ENCODE measurements at places on chromosomes 2 and 18. TPM values are rescaled to one million over a fixed set of nuclear protein-coding genes. Genes with fewer than 3 reads are reported as not detected.

The STK17B gene
- 54.0 TPM for total RNA-seq

The BIRC6 gene
- total RNA-seq, result 88.3 TPM

The EGR4 gene
- total RNA-seq, result not detected

The ALPI gene
- not detected for total RNA-seq

The HNMT gene
- total RNA-seq, result 99.3 TPM

The IL1A gene
- 2.1 TPM for total RNA-seq

The ERICH2 gene
- total RNA-seq, result 8.5 TPM

The NETO1 gene
- total RNA-seq, result not detected

DNA sequence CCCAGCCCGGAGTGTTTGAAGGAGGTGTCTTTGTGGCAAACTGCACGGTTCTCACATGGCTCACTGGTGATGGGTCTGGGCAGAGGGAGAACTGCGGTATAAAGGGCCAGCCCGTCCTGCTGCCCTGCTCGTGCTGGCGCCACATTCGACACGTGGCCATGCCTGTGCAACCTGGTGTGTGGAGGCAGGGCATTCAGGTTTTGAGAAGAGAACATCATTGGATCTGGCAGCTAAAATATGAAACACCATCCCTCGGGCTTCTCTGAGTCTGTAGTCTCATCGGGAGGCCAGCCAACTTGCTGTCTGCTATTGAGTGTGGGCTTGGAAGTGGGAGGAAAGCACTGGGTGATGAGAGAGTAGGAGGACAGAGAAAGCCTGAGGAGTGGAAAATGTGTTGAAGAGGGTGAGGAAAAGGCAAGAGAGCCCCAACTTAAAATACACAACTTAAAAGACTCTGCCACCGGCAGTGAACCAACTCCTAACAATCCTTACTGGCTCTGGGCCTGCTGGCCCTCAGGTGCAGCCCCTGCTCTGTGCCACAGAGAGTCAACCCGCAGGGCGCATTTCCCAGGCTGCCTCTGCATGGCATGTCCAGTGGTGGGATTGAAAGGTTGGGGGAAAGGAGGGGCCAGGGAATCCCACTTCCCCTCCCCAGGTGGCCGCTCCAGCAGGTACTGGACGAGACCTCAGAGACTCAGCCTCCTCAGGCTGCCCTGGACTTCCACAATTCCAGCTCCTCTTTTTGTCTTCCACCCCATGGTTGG is 112.7 kb upstream of the DLX2 start:
- no peak for DNase-seq

DNA sequence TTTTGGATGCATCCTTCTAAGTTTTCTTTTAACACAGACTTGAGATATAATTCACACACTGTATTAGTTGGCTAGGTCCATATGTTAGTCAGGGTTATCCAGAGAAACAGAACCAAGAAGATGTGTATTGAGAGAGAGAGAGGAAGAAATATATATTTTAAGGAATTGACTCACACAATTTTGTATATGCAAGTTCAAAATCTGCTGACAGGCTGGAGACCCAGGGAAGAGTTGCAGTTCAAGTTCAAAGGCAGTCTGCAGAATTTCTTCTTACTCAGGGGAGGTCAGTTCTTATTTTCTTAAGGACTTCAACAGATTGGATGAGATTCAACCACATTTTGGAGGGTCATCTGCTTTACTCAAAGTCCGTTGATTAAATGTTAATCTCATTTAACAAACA is 23.0 kb upstream of the MRO start:
- no peak for DNase-seq

DNA sequence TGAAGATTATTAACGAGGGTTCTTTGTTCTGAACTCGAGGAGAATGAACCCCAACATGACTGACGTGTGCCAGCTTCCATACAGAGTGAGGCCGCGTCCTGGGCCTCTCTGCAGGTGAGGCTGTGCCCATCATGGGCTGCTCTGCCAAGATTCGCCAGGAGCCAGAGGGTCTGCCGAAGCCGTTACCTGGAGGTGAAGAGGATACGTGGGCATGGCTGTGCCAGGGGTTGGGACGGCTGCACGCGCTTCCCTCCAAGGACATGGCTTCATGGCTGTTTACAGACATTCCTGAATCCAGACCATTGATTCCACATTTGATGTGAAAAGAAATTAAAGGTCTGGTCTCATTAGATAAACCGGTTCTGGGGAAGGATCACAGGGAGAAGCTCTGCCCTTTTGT is 211.4 kb upstream of the SALL3 start:
- DNase-seq, result no peak

GRCh38 chr18:21341141-21341540 is 99.1 kb downstream of the GREB1L start:
- no peak for DNase-seq

DNA sequence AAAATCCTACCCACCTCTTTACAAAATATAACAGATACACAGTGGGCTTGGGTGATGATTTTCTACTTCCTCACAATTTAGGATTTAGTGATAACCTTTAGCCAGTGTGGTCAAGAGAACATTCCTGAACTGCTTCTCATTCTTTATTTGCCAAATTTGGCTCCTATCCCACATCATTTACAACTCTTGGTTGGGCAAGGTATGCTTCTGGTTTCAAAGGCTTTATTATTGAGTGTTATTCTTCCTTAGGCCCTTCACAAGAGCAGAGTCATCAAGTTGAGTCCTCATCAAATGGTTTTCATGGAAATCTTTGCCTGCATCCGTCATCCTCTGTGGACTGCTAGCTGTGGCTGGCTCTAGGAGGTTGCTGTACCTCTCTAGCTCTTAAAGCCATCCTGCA is 472.0 kb upstream of the ETAA1 start:
- DNase-seq, result no peak

GRCh38 chr2:143146815-143147530 is 17.8 kb downstream of the ARHGAP15 start:
- no peak for DNase-seq

GRCh38 chr2:74540291-74540690 is 10.6 kb downstream of the HTRA2 start:
- no peak for DNase-seq

DNA sequence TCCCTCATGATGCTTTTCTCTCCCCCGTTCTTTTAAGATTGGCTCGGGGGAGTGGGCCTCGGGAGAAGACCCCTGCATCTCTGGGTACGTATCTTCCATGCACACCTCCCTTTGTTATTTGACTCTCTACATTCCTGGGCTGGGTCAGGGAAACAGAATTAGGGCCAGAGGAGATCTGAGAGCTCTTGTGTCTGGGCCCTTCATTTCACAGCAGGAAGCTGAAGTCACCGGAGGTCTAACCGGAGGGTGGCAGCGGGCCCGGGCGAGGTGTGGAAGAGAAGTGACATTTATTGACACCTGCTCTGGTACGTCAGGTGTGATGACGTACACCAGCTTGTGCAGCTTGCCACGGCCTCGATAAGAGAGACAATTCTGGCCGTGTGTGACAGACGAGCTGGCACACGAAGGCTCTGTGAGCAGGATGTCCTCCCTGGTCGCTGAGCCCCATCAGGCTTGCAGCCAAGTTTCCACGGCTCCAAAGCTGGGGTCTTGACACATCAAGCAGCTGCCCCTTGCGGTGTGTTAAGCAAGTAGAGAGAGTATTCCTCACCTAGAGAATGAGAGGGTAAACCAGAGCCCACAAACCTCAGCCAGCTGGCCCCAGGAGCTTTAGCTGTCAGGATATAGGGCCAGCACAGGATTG is 30.4 kb downstream of the TOGARAM2 start:
- DNase-seq, result peak; percentile 78

GRCh38 chr2:224909885-224910573 is 132.2 kb downstream of the DOCK10 start:
- DNase-seq, result peak; percentile 71

- DNase-seq, result no peak
Measured at GRCh38 chr2:27860111-27860510, 30.1 kb downstream of the RBKS start.

- no peak for DNase-seq
Measured at GRCh38 chr2:236570081-236570868, 650 bp downstream of the ACKR3 start.

DNA sequence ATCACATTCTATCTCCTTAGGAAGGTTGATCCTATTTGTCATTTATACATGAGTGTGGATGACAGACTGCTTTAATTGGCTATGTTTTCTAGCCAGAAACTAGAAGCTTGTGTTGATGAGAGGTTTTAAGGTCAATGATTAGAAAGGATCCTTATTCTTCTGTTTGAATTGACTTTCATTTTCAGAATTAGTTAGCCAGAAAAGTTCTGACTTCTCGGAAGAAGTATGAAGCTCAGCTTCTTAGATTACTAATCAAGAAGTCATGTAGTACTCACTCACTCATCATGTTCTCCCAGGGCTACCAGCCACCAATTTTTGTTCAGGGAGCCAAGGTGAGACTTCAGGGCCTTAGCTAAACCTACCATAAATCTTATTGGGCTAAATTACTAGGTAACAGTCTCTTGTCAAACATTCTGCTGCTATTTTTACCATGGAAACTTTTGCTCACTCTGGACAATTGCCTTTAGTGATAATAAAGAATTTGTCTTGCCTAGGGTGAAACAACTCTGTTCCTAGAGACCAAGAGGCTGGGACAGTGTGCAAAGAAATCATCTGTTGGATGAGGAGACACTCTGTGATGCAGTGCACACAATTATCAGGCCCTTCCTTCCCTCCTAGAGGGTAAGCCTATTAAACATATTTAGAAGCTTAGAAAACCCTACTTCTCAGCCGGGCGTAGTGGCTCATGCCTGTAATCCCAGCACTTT is 111.6 kb upstream of the DNMT3A start:
- DNase-seq, result no peak

- DNase-seq, result no peak
Measured at GRCh38 chr2:112582314-112582746, 2.1 kb upstream of the CHCHD5 start.

- DNase-seq, result peak; percentile 59
Measured at GRCh38 chr2:114661971-114662939, 219.8 kb downstream of the DPP10 start.

DNA sequence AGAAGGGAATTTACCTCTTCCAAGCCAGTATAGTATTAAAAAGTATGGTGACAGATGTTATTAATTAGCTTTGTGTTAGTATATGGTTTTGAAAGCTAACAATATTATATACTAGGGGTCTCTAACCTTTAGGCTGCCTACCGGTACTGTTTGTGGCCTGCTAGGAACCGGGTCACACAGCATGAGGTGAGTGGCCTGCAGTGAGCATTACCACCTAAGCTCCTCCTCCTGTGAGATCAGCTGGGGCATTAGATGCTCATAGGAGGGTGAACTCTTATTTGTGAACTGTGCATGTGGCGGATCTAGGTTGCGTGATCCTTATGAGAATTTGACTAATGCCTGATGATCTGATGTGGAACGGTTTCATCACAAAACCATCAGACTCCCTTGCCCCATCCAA is 583.4 kb upstream of the CDH2 start:
- no peak for DNase-seq

- DNase-seq, result no peak
Measured at GRCh38 chr2:232501794-232502390, 14.3 kb upstream of the ECEL1 start.

DNA sequence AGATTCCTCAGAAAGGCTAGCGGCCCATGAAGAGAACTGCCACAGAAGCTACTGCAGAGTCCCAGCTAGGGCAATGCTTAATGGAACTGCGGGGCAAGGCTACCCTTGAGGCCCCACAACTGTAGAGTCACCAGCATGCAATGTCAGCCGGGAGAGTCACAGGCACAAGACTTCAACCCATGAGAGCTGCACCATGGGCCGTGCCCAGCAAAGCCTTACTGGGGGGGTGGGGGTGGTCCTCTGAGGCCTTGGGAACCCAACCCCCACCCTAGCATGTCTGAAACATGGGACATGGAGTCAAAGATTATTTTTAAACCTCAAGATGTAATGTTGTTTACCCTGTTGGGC is 20.2 kb downstream of the DPP4 start:
- no peak for DNase-seq

DNA sequence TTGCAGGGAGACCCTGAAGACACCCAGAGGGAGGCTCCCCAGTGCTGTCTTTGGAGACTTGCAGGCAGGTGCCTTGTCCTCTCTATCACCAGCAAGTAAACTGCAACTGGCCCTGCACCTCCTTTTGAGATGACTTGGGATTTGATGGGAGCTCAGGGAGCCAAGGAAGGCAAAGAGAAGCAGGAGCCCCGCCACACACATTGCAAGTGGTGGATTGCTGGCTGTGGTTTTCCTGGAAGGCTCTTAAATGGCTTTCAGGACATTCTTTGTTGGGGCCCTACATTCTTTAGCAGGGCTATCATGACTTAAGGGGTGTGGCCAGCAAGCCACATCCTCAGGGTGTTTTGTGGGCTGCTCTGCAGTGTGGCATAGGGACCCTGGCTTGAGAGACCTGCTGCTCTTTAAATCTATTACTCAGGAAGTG is 39.9 kb upstream of the CDC42EP3 start:
- peak; percentile 48 for DNase-seq

- DNase-seq, result peak; percentile 76
Measured at GRCh38 chr2:74740741-74741431, 86.8 kb downstream of the SEMA4F start.

DNA sequence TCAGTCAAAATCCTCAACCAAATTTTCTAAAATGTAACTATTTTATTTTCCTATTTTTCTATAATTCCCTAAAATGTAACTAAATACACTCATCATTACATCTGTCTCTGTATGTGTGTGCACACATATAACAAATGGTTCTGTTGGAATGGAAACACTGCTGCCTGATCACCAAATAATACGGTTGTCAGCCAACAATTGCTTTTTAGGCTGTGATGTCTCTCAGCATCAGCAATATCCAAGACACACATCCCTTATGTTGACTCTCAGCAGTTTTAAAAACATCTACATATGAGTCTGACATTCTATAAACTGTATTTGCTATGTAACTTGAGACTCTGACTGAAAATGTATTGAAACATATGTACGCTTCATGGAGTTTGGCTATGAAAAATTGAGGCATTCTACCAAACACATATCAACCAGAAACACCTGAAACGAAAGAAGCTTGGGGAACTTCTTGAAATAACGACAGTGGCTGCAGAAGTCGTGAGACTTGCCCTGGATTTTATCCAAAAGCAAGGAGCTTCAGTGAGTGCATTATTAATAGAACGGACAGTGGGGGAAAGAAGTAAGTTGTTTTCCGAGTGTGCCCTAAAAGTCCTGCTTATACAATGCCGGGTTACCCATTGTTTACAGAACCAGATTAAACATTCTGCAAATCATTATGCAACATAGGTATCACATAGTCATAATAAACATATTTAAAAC is 110.2 kb upstream of the ITGB6 start:
- no peak for DNase-seq

Measured in lower lobe of right lung (tissue), 2 donors.